Tibial nerve (tissue), 4 donors: ENCODE measurements at places on chromosomes 13 and 19. TPM values are rescaled to one million over a fixed set of nuclear protein-coding genes. Genes with fewer than 3 reads are reported as not detected.

DNA sequence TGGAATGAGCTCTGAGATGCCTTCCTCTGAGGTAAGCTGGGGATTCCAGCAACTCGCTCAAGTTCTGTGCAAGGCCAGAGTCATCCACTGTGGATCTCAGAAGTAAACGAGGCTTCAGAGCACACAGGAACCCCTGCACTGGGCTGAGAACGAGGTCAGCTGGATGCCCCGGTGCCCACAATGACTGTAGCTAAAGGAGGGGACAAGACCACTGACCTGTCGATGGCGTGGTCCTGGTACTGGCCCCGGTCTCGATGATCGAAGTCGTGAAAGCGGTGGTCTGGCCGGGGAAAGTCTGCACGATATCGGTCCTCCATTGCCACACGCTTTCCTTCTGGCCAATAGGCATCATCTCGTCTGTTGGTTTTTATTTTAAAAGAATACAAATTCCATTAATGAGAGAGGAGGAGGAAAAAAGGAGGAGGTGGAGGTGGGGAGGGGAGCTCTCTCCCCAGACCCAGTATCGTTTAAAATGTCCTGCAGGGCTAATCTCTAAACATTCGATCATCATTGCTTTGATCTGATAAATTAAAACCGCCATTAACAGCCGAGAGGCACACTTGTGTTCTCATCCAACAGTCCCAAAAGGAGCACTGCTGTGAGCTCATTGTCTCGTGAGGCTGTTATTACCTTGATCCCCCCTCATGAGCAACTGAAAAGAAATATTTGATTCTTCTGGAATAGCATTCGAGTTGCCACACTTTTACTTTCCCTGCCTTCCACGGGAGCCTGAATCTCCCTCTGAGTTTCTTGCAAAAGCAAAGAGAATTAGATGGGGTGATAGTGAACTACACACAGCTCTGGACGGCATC is 25.0 kb upstream of the TINCR start:
- no peaks in the 10 kb centered on the region for H3K27me3 ChIP-seq
- H3K27ac ChIP-seq, result no peak overlapping the region
- H3K36me3 ChIP-seq, result peaks cover 99% of the 10 kb centered on the region
- no peak for DNase-seq

GRCh38 chr19:50826492-50827240 is 3.1 kb upstream of the KLK1 start:
- no peak overlapping the region for H3K4me3 ChIP-seq
- no peaks in the 10 kb centered on the region for H3K4me1 ChIP-seq
- H3K27ac ChIP-seq, result no peak overlapping the region
- no peak for DNase-seq

DNA sequence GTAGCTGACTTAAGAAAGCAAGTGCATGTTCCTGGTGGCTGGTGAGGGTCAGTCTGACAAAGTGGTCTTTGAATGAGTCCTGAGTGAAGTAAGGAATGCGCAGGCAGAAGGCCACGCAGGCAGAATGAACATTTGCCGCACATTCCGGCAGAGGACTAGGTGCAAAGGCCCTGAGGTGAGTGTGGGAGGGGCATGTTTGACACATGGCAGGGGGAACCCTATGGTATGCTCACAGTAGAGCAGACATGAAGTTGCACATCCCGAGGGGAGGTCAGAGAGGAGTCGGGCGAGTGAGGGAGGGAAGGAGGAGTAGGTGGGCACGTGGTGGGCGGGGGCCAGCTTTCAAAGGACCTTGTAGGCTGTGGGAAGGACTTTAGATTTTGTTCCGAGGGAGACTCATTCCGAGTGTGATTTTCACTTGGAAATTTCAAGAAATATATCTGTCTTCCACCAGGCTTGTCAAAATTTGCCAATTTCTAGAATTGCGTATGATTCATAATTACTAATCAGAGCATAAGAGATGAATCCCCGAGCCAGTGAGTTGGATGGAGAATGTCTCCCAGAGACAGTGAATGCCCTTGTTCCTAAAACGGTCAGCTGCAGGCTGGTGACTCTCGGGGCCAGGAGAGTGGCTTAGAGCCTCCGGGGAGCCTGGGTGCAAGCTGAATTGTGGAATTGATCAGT is 40.3 kb downstream of the ERICH6B start:
- no peaks in the 10 kb centered on the region for H3K4me1 ChIP-seq
- H3K36me3 ChIP-seq, result no peaks in the 10 kb centered on the region
- H3K27ac ChIP-seq, result no peak overlapping the region

GRCh38 chr13:46181840-46182490 is at the start of gene LCP1:
LCP1 (minus strand) TSS chr13:46182177; CDS start chr13:46159662, 22,515 bp downstream.
- no peaks in the 10 kb centered on the region for H3K4me1 ChIP-seq
- H3K27me3 ChIP-seq, result no peaks in the 10 kb centered on the region
- H3K36me3 ChIP-seq, result no peaks in the 10 kb centered on the region
- DNase-seq, result peak; percentile 35
- H3K4me3 ChIP-seq, result peak within 1 kb of the TSS; percentile 7
- peak within 1 kb of the TSS; percentile 75 for H3K27ac ChIP-seq

DNA sequence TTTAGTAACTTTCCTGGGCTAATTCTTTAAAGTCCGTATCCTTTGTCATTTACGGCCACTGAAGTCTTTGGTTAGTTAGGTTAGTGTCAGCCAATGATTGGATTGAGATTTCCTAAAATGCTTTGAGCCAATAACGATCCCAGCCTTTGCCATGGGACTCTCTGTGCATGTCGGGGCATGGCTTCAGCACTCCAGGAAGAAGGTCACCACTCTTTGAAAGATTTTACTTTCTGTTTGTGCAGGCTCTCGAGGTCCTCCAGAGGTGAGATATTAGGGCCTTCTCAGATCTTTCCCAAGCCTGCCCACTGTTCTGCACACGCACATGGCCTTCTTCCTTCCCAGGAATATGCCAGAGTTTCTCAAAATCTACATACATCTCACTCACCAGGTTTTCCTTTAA is 153.7 kb upstream of the ARGLU1 start:
- DNase-seq, result no peak
- H3K27ac ChIP-seq, result no peak overlapping the region
- H3K36me3 ChIP-seq, result no peaks in the 10 kb centered on the region
- H3K4me1 ChIP-seq, result no peaks in the 10 kb centered on the region
- H3K4me3 ChIP-seq, result no peak overlapping the region
- H3K27me3 ChIP-seq, result no peaks in the 10 kb centered on the region

- no peaks in the 10 kb centered on the region for H3K36me3 ChIP-seq
- H3K4me3 ChIP-seq, result no peak overlapping the region
- H3K27ac ChIP-seq, result no peak overlapping the region
- no peaks in the 10 kb centered on the region for H3K27me3 ChIP-seq
Observed at GRCh38 chr13:99323488-99323887, 16.3 kb upstream of the GPR183 start.

DNA sequence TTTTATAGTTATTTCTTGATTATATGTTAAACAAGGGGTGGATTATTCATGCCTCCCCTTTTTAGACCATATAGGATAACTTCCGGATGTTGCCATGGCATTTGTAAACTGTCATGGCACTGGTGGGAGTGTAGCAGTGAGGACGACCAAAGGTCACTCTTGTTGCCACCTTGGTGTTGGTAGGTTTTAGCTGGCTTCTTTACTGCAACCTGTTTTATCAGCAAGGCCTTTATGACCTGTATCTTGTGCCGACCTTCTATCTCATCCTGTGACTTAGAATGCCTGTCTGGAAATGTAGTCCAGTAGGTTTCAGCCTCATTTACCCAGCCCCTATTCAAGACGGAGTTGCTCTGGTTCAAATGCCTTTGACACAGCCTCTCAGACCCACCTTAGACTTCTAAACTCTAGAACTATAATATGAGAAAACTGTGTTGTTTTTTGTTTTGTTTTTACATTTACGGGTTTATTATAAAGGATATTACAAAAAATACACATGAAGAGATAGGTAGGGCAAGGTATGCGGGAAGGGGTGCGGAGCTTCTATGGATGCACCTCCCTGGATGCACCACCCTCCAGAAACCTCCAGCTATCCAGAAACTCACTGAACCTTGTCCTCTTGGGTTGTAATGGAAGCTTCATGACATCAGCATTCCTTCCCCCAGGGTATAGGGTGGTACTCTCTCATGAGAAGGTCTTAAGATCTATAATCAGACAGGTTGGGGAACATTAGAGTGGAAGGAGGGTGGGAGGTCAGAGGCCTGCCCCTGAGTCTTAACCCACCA is 15.8 kb upstream of the SPRYD7 start:
- no peaks in the 10 kb centered on the region for H3K4me1 ChIP-seq
- H3K27me3 ChIP-seq, result no peaks in the 10 kb centered on the region
- no peak overlapping the region for H3K27ac ChIP-seq
- H3K36me3 ChIP-seq, result no peaks in the 10 kb centered on the region
- DNase-seq, result no peak

- H3K27ac ChIP-seq, result no peak overlapping the region
- H3K27me3 ChIP-seq, result peaks cover 88% of the 10 kb centered on the region
- H3K4me1 ChIP-seq, result no peaks in the 10 kb centered on the region
- no peak for DNase-seq
Observed at GRCh38 chr13:99949679-99950413, 21.7 kb downstream of the ZIC5 start.

DNA sequence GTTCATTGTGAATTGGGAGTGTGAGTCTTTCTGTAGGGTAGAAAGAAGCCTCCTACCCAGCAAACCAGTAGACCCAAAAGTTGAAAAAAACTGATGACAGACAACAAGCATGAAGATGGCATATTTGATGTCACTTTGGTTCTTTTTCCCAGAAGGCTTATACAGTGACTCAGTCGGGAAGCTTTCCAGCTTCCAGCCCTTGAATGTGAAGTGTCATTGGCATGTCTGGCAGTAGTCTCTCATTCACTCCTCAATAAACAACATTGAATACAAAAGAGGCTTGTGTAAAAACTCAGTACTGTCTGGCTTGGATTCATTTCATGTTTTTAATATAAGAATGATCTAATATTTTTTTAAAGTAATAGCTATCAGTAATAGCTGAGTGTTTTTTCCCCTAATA is 68.7 kb downstream of the IPO5 start:
- no peak overlapping the region for H3K27ac ChIP-seq
- H3K36me3 ChIP-seq, result peaks cover 55% of the 10 kb centered on the region
- H3K4me1 ChIP-seq, result no peaks in the 10 kb centered on the region
- no peak overlapping the region for H3K4me3 ChIP-seq

DNA sequence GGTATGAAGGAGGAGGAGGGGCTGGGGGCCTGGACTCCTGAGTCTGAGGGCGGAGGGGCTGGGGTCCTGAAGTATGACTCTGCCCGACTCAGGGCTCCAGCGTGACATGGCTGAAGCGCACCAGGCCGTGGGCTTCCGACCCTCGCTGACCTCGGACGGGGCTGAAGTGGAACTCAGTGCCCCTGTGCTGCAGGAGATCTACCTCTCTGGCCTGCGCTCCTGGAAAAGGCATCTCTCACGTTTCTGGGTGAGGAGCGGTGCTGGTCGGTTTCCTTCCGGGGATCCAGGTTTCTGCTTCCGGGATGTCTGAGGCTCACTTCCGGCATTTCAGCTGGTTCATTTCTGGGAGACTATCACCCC is 1.2 kb downstream of the CPT1C start:
- DNase-seq, result no peak
- peaks cover 39% of the 10 kb centered on the region for H3K27me3 ChIP-seq
- no peak overlapping the region for H3K4me3 ChIP-seq
- H3K36me3 ChIP-seq, result peaks cover 18% of the 10 kb centered on the region

- no peaks in the 10 kb centered on the region for H3K36me3 ChIP-seq
- no peak overlapping the region for H3K4me3 ChIP-seq
- H3K27me3 ChIP-seq, result peaks cover 26% of the 10 kb centered on the region
- no peaks in the 10 kb centered on the region for H3K4me1 ChIP-seq
- DNase-seq, result no peak
- no peak overlapping the region for H3K27ac ChIP-seq
Observed at GRCh38 chr19:41706741-41707501, 1.5 kb upstream of the CEACAM5 start.

- DNase-seq, result peak; percentile 70
- H3K4me3 ChIP-seq, result no peak overlapping the region
- no peaks in the 10 kb centered on the region for H3K36me3 ChIP-seq
- peaks cover 75% of the 10 kb centered on the region for H3K4me1 ChIP-seq
Observed at GRCh38 chr19:13093407-13094105, 9.1 kb downstream of the LYL1 start.

DNA sequence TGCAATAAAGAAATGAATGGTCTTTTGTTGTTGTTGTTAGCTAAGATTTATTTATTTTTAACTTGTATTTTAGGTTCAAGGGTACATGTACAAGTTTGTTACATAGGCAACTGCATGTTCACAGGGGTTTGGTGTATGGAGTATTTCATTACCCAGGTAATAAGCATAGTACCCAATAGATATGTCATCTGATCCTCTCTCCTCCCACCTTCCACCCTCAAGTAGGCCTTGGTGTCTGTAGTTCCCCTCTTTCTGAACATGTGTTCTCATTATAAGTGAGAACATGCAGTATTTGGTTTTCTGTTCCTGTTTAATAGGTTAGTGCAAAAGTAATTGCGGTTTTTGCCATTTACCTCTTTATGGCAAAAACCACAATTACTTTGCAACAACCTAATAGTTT is 554.1 kb downstream of the TBC1D4 start:
- H3K36me3 ChIP-seq, result no peaks in the 10 kb centered on the region
- no peak overlapping the region for H3K4me3 ChIP-seq
- H3K27ac ChIP-seq, result no peak overlapping the region

DNA sequence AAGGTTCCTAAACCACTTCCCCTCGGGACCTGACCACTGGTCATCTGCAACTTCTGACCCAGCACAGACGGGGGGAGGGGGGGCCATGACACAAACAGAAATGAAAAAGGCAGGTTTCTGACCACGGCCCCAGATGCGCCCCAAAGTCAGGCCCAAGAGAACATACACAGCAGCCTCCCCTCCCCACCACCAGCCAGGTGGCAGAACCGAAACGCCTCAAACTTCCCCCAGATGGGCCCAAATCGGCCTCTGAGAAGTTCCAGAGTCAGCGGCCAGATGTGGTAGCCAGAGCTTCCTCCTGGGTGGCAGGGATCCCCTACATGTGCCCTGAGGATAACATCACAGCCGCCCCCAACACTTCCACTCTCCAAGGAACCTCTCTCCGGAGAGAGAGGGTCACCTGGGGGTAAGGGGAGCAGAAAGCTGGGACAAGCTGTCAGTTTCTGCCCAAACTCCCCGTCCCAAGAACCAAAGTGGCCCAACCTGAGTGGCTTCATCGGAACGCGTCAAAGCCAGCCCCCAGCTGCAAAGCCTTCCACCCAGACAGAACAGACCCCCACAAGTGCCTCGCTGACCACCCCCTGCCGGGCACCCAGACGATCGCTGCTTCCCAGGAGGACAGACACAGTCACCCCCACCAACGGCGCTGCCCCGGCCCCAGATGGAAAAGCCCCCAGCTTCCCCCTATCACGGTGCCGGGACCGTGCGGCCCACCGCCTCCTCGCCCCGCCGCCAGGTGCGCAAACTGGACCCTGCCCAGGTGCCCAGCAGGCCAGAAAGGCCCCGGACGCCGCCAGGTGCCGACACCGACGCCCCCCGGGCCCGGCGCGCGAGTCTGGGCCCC is 800 bp downstream of the ELL start:
- peaks cover 44% of the 10 kb centered on the region for H3K4me1 ChIP-seq
- no peaks in the 10 kb centered on the region for H3K27me3 ChIP-seq
- H3K4me3 ChIP-seq, result peak overlapping the region; percentile 90

B3GNT3 gene
- 0.20 TPM for total RNA-seq

ERICH4 gene
- total RNA-seq, result not detected

ZNF763 gene
- total RNA-seq, result 9.6 TPM

RNF225 gene
- not detected for total RNA-seq

CYP4F12 gene
- total RNA-seq, result 12.6 TPM

VAV1 gene
- 4.0 TPM for total RNA-seq
